ENCODE measurements at places on chromosomes 3 and 15.

- no peaks in the 10 kb centered on the region for H3K36me3 ChIP-seq
- H3K27ac ChIP-seq: no peak overlapping the region
- no peak overlapping the region for H3K4me3 ChIP-seq
- H3K4me1 ChIP-seq: no peaks in the 10 kb centered on the region
- H3K27me3 ChIP-seq: no peaks in the 10 kb centered on the region
Measured at GRCh38 chr3:52400275-52400793, 44.6 kb downstream of the SEMA3G start.

- no peaks in the 10 kb centered on the region for H3K27me3 ChIP-seq
- no peak overlapping the region for H3K4me3 ChIP-seq
- H3K4me1 ChIP-seq: peaks cover 12% of the 10 kb centered on the region
- no peak overlapping the region for H3K27ac ChIP-seq
- DNase-seq: no peak
Measured at GRCh38 chr3:97960993-97961766, 11.1 kb downstream of the RIOX2 start.

DNA sequence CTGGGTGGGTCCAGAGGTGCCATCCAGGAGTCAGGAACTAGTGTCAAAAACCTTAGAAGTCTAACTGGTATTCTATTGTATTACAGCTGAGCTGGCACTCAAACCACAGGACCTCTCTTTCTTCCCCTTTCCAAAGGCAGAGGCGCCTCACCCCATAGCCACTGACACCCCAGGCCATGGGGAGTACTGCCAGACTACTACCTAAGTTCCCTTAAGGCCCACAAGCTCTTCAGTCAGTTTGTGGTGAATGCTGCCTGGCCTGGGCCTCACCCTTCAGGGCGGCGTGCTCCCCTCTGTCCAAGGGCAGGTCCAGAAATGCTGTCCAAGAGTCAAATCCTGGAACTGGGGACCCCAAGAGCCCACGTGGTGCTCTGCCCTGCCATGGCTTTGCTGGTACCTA is 43.0 kb upstream of the FGF7 start:
- no peaks in the 10 kb centered on the region for H3K36me3 ChIP-seq
- no peak for DNase-seq
- H3K4me1 ChIP-seq: peaks cover 9% of the 10 kb centered on the region
- no peak overlapping the region for H3K27ac ChIP-seq

DNA sequence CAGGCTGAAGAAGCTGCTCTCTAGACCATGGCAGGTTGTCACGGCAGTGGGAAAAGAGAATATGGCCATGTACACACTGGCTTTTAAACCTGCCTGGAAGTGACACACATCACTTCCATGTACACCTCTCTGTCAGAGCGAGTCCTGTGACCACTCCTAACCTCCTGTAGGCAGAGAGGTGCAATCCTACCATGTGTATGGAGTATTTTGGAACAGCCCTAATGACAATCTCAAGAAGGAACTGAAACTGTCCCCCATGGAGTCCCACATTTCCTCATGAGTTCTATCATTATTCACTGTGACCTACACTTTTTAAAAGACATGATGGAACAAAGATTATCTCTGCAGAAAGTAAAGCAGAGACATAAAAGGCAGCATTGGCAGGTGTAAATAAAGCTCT is 153.4 kb upstream of the PFN2 start:
- H3K36me3 ChIP-seq: no peaks in the 10 kb centered on the region
- no peak overlapping the region for H3K4me3 ChIP-seq
- no peak overlapping the region for H3K27ac ChIP-seq
- no peaks in the 10 kb centered on the region for H3K27me3 ChIP-seq

GRCh38 chr15:26887926-26888666 is 21.2 kb downstream of the GABRA5 start:
- DNase-seq: no peak
- H3K27me3 ChIP-seq: no peaks in the 10 kb centered on the region
- H3K4me3 ChIP-seq: no peak overlapping the region
- no peak overlapping the region for H3K27ac ChIP-seq
- H3K36me3 ChIP-seq: no peaks in the 10 kb centered on the region

DNA sequence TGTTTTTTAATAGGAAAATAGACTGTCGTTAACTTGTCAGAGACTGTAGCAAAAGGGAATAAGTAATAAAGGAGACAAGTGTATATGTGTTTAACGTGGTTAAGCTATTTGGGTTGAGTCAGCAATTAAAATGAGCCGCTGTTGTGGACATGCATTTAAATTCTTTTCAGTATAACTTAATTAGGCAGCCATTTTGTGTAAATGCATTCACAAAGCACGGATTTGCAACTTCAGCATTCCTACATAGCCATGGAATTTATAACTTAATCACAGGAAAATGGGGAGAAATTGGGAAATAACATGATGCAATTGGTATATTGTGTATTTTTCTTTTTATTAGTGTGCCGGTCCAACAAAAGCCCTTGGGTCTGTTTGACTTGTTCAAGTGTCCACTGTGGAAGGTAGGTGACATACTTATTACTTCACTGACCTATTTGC is 27.9 kb downstream of the USP3 start:
- no peak overlapping the region for H3K27ac ChIP-seq
- H3K27me3 ChIP-seq: no peaks in the 10 kb centered on the region
- DNase-seq: no peak
- no peak overlapping the region for H3K4me3 ChIP-seq
- H3K36me3 ChIP-seq: no peaks in the 10 kb centered on the region

DNA sequence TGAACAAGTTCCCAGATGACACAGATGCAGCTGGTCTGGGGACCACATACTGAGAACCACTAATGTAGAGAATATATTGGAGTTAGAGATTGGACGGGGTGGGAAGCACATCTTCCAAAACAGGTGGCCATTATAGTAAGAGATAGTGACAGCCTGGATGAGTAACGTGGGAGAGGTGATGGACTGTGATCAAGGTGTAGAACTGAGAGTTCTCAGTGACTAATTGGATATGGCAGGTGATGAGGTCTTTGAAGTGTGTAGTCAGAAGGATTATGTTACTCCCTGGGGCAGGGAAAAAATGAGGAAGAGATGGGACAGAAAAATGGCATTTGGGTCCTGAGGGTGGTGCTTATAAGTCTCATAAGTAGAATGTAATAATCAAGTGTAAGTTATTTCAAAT is 66.6 kb downstream of the KCNMB2 start:
- no peak for DNase-seq
- H3K27me3 ChIP-seq: no peaks in the 10 kb centered on the region
- no peaks in the 10 kb centered on the region for H3K36me3 ChIP-seq
- no peaks in the 10 kb centered on the region for H3K4me1 ChIP-seq
- no peak overlapping the region for H3K4me3 ChIP-seq
- no peak overlapping the region for H3K27ac ChIP-seq

GRCh38 chr3:5657106-5657505 is 469.6 kb downstream of the EDEM1 start:
- H3K36me3 ChIP-seq: no peaks in the 10 kb centered on the region
- no peaks in the 10 kb centered on the region for H3K4me1 ChIP-seq
- H3K27ac ChIP-seq: no peak overlapping the region
- DNase-seq: no peak

DNA sequence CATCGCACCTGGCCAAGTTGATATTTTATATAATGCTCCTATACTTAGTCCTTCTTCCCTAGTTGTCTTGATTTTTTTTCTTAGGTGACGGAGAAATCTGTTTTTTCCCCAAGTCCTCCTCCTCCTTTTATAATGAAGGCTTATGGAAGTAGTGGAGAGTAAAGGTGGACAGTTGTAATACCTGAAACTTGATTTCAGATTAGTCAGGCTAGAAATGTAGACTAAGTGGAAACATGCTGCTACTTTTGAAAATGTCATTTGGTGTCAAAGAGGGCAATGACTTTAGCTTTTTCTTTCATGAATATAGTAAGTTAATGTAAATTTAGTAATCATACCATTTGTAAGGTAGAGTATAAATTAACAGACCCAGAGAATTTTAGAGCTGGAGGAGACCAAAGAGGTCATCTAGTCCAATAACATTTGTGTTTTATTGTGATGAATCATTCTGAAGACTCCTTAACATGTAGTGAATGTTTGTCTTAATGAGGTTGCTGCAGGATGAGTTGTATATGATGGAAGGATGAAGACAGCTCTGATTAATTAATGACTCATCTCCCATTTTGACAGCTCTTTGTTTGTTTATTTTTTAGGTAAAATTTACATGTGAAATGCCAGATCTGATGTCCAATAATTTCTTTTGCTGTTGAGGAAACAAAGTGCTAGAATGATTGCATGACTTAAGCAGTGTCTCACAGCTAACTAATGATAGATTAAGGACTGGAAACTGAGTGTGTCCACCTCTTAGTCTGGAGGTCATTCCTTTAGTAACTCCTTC is 8.7 kb downstream of the CTDSPL2 start:
- H3K27ac ChIP-seq: no peak overlapping the region
- DNase-seq: no peak
- H3K4me1 ChIP-seq: no peaks in the 10 kb centered on the region
- no peaks in the 10 kb centered on the region for H3K36me3 ChIP-seq
- no peaks in the 10 kb centered on the region for H3K27me3 ChIP-seq
- no peak overlapping the region for H3K4me3 ChIP-seq

DNA sequence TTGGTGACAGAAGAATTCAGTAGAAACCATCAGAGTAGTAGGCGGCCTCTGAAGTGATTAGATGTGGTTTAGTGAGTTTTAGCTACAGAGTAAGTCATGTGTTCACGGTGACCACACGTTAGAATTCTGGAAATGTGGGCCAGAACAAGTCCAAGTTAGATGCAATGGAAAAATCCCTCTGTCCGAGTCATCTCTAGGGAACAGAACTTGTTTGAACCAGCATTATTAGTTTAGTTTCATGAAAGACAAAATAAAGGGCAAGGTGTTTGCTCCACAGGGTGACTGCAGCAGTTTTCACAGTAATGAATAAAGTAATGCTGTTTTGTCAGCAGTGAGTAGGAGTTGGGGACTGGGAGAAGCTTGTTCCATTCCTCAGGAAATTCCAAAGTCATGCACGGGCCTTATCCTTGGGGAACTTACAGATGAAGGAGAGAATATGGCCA is 100.2 kb downstream of the CGNL1 start:
- H3K27ac ChIP-seq: no peak overlapping the region
- no peak overlapping the region for H3K4me3 ChIP-seq
- 0 out of 2 replicates have a peak, but pooled peaks cover 6% of the 10 kb centered on the region for H3K4me1 ChIP-seq
- no peaks in the 10 kb centered on the region for H3K27me3 ChIP-seq

- peaks cover 62% of the 10 kb centered on the region for H3K4me1 ChIP-seq
- peak overlapping the region; percentile 94 for H3K4me3 ChIP-seq
- no peaks in the 10 kb centered on the region for H3K27me3 ChIP-seq
- H3K27ac ChIP-seq: peak overlapping the region; percentile 91
- H3K36me3 ChIP-seq: peaks cover 14% of the 10 kb centered on the region
Measured at GRCh38 chr15:40338921-40339620, 1.7 kb downstream of the CCDC9B start.

- no peaks in the 10 kb centered on the region for H3K27me3 ChIP-seq
- no peaks in the 10 kb centered on the region for H3K36me3 ChIP-seq
- no peak overlapping the region for H3K4me3 ChIP-seq
- H3K4me1 ChIP-seq: 0 out of 2 replicates have a peak, but pooled peaks cover 5% of the 10 kb centered on the region
- no peak for DNase-seq
Measured at GRCh38 chr3:14511623-14512280, 28.4 kb downstream of the GRIP2 start.

- H3K4me3 ChIP-seq: no peak overlapping the region
- H3K27me3 ChIP-seq: no peaks in the 10 kb centered on the region
- DNase-seq: no peak
- H3K4me1 ChIP-seq: peaks cover 30% of the 10 kb centered on the region
Measured at GRCh38 chr3:190227064-190227463, 95.2 kb downstream of the CLDN1 start.

- DNase-seq: no peak
- no peaks in the 10 kb centered on the region for H3K36me3 ChIP-seq
- no peaks in the 10 kb centered on the region for H3K4me1 ChIP-seq
- H3K27ac ChIP-seq: no peak overlapping the region
Measured at GRCh38 chr15:55527150-55527549, 19.1 kb upstream of the DNAAF4 start.

GRCh38 chr3:23430781-23431398 is 227.8 kb downstream of the UBE2E2 start:
- DNase-seq: no peak
- no peaks in the 10 kb centered on the region for H3K4me1 ChIP-seq
- H3K4me3 ChIP-seq: no peak overlapping the region
- no peaks in the 10 kb centered on the region for H3K36me3 ChIP-seq
- no peak overlapping the region for H3K27ac ChIP-seq

DNA sequence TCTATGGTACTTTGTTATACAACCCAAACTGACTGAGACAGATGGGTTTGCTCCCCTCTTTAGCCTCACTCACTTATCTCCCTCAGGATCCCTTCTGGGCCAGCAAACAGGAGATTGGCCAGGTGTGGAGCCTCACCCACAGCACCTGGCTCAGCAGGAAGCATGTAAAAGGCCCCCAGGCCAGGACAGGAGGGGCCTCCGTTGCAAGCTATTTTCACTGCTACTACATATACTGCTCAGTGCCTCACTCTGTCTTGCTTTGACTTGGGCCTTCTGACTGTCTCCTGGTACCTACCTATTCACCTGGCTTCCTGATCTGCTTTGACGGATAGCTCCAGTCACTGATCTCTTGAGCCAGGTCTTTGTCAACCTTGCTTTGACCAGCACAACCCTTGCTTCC is 20.4 kb upstream of the TPM1 start:
- DNase-seq: no peak
- no peak overlapping the region for H3K27ac ChIP-seq
- no peaks in the 10 kb centered on the region for H3K27me3 ChIP-seq
- no peaks in the 10 kb centered on the region for H3K36me3 ChIP-seq

- H3K27me3 ChIP-seq: peaks cover 46% of the 10 kb centered on the region
- peak; percentile 17 for DNase-seq
- no peak overlapping the region for H3K4me3 ChIP-seq
Measured at GRCh38 chr15:73873889-73874511, 636 bp downstream of the TBC1D21 start.

GRCh38 chr3:136658946-136659682 is 93.1 kb downstream of the STAG1 start:
- no peaks in the 10 kb centered on the region for H3K36me3 ChIP-seq
- H3K27me3 ChIP-seq: no peaks in the 10 kb centered on the region
- H3K4me3 ChIP-seq: no peak overlapping the region
- no peak overlapping the region for H3K27ac ChIP-seq

DNA sequence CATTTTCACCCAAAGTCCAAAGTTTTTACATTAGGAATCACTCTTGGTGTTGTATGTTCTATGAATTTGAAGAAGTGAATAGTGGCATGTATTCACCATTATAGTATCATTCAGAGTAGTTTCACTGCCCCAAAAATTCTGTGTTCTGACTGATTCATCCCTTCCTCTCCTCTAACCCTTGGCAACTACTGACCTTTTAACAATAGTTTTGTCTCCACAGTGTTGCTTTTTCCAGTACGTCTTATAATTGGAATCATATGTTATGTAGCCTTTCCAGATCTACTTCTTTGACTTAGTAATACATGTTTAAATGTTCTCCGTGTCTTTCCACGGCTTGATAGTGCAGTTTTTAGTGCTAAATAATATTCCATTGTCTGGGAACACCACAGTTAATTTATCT is 379.0 kb upstream of the SGO1 start:
- DNase-seq: no peak
- H3K4me1 ChIP-seq: no peaks in the 10 kb centered on the region
- H3K27me3 ChIP-seq: no peaks in the 10 kb centered on the region
- H3K36me3 ChIP-seq: no peaks in the 10 kb centered on the region

DNA sequence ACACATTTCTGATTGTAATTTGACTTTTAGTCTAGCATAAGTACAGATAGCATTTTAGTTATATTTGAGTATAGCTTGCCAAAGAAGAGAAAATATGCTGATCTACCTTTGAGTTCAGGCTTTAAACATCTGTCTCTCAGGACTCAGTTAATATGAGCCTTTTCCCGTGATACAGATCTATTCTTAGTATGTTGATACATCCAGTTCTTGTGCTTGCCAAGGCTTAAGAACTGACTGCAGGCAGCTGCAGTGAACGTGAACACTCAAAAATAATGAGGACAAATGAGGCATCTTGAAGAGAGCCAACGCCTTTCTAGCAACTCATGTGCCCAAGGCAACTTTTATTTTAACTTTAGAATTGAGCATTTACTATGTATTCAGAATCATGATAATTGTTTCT is 325.5 kb downstream of the SI start:
- no peak for DNase-seq
- no peaks in the 10 kb centered on the region for H3K27me3 ChIP-seq

Data from PC-9 (cell line).